SIG-M5 (cell line): ENCODE measurements at places on chromosomes 6 and 20.

DNA sequence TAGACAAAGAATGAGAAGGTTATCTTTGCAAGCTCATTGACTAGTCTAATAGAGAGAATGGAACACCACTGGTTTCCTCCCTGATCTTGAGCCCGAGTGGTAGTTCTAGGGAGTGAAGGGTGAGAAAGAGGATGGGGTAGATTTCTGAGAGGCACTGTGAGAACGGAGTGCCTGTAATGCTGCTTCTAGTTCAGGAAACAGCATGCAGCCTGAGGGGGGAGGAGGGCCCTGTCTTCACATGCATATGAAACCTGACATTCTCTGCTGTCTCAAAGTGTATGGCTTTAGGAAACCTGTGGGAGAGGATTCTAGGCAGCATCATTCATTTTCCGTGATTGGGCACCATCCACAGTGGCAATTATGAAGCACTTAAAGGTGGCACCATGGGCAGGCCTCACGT is 259.4 kb upstream of the MAN1A1 start:
- no peak for DNase-seq

- DNase-seq, result no peak
Measured at GRCh38 chr20:16701296-16701695, 28.5 kb upstream of the SNRPB2 start.

DNA sequence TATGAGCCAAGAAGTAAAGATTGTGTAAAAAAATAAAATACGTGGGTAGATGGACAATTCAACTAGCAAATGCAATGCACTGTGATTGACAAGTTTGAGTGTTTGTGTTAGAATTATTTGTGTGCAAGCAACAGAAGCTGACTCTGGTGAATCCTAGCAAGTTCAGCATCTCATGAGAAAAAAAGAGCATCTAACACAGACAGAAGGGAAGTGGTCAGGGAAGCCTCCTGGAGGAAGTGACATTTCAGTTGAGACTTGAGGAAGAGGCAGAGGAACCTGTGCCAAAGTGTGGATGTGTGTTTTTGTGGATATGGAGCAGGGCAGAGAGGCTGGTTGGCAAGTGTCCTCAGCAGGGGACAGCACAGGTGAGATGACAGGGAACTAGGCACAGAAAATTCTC is 248.7 kb downstream of the ZNF217 start:
- no peak for DNase-seq

DNA sequence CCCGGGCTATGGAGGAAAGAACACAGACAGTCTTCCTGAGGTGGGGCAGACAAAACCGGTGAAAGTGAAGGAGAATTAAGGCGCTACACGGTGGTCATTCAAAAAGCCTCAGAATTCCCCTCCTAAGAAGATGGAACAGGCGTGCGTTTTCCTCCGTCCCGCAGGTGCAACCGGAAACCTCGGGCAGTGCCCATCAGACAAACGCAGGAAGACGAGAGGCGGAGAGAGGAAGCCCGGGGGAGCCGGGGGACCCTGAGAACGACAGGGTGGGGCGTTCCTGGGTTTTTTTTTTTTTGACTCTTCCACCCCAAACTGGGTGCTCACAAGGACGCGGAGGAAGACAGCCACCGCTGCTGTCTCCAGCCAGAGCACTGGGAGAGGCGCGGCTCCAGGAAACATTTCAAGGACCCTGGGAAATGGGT is 25.4 kb downstream of the TTLL2 start:
- no peak for DNase-seq

DNA sequence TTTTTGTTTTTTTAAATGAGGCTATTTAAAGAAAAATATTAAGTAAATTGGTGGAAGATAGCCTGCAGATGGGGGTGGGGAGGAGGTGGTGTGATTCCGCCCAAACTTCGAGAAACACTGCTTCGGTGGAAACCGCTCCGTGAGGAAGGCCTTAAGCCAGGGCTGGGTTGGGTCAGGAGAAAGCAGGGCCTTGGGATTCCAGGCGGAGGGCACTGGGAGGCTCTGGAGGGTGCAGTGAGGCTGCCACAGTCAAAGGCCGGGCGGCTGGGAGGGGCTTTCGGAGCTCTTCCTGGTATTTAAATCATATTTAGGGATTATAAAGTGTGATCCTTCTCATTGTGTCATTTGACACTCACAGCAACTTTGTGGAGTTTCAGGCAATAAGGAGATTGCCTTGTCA is 22.2 kb upstream of the SCRT2 start:
- DNase-seq, result no peak

DNA sequence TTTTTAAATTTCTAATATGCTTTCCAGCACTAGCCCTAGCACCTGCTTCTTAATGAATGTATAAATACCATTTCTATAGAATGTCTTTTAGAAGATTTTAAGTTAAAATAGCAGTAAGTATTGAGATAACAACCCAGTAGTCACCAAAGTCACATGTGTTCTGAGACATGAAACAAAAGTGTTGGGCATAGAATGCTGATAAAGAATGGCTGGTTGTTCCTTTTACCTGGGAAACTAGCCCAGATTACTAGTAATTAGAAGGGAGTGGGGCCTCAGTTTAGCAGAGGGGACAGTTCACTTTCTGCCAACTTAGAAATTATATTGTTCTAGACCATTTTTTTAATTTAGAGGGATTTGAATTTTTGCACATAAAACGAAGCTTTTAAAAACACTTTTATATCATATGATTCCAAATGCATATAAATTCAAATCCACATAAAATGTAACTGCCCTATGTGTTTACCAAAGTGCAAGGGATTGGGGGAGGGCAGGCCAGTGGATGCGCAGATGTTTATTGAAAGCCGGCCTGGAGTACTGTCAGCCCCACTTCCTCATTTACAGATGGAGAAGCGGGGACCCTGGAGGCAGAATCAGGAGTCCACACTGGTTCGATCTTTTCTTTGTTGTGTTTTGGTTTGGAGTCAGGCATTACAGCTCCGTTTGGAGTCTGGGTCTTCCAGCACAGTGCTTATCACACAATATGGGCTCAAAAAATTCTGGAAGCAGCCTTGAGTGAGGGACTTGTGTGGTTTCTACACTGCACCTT is 139.8 kb downstream of the ZDHHC14 start:
- no peak for DNase-seq

DNA sequence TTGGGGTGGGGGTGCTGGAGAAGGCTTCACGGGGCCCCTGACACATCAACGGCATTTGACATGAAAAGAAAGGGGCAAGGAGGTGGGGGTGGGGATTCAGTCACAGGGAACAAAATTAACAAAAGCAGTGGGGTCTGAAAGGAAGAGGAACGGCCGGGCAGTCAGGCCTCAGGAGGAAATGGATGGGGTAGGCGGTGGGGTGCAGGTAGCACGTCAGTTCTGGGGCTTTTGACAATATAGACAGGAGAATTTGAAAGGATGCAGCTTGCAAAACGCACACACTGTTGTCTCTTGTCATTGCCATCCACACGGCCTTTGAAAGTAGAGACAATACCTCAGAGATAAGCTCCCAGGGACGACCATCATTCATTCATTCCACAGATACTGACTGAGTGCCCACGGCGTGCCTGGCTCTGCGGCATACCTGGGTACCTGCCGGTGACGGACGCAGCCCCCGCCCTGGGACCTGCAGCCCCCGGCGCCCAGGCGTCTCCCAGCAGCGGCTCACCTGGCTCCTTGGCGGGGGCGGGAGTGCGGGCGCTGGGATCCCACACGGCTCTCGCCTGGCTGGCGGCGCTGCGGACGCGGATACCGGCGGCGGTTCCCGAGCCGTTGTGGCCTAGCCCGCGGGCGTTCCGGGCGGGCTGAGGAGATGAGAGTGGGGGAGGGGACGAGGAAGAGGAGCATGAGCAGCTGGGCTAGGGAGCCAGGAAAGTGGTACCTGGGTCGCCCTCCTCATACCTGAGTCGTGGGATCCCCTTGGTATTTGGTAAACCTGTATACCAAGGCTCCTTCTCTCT is at the start of gene SLC26A8:
Gene SLC26A8 (minus strand): TSS at position 646 of the 800 bp plus-strand sequence. CDS start 4,934 bp downstream, outside the sequence.
- no peak for DNase-seq

GRCh38 chr20:10521836-10522235 is 86.7 kb downstream of the SLX4IP start:
- no peak for DNase-seq

DNA sequence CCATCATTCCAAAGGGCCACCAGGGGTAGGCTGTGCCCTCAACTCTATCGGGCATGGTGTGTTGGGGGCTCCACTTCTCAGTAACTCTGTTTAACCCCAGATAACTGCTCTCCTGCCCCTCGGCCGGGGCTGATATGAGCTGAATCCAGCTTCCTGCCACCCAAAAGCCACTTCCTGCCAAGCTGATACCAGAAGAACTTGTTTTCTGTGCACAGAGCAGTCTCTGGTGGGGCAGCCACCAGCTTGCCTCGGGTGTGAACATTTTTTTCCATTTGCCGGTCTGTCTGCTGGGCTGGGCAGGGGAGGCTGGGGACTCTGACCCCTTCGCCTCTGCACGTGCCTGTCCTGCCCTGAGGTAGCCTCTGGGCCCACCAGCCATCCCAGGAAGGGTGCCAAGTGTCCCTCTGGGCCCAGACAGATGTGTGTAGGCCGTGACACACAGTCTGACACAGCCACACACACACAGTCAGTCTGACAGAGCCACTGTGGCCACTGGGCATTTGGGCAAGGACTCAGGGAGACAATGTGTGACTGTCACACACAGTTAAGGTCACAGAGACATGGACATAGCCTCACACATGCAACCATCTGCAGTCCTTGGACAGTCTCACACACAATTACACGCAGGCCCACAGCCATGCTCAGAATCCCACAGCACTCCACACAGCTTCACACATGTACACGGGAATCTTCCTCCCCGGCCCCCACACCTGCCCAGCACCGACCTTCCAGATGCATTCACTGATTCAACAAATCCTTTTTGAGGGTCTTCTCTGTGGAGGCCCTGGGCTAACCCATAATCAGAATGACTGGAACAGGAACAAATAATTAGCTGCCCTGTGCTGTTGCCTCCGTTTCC is 45.1 kb downstream of the NOL4L start:
- no peak for DNase-seq

DNA sequence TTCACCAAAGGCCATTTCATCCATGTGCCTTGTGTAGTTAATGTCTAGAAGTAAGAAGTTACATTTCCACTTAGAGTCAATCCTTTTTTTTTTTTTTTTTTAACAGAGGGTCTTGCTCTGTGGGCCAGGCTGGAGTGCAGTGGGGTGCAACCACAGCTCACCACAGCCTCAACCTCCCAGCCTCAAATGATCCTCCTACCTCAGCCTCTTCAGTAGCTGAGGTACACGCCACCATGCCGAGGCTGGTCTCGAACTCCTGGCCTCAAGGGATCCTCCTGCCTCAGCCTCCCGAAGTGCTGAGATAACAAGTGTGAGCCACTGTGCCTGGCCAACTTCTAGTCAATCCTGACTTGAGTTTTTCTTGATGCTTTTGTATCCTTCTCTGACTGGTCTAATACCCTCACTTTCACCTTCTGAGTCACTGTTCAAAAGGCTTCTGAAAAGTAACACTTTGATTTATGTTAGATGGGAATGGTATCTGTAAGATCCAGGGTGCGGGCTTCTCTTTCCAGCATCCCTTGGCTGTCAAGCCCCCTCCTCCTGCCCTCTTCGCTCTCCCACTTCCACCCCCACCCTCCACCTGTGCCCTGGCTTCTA is 22.1 kb downstream of the TRAM2 start:
- no peak for DNase-seq

DNA sequence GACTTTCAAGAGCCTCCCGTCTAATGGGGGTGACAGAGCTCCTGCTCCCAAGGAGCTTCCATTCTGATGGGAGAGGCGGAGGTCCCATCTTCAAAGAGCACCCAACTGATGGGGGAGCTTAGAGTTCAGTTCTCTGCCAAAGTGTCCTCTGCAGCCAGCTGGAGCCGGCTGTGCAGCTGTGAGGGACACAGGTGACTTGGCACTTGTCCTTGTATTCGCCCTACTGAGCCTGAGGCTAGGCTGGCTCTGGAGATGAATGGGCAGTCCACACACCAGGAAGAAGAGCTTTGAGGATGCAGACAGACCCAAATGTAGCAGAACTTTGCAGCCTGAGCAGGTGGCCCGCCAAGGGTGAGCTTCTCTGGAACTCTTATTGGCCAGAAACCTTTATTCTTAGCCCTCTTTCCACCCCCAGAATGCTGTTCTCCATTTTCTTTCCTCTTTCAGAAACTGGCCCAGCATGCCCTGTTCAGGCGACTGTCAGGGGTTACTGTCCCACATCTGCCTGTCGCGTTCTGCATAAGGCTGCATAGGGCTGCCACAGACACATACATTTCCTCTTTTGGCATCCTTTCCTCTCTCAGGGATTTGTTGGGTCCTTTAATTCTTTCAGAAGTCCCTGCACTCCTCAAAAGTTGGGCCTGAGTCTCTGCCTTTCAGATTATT is 108.7 kb upstream of the LRFN2 start:
- DNase-seq, result no peak

GRCh38 chr20:63268256-63268655 is 4.4 kb upstream of the ARFGAP1 start:
- no peak for DNase-seq

- no peak for DNase-seq
Measured at GRCh38 chr6:11802886-11803590, 24.4 kb upstream of the ADTRP start.
